H4 (cell line): ENCODE measurements at places on chromosomes 11 and 22. TPM values are rescaled to one million over a fixed set of nuclear protein-coding genes. Genes with fewer than 3 reads are reported as not detected.

- DNase-seq, result no peak
Measured at GRCh38 chr22:21571679-21572078, 4.2 kb downstream of the UBE2L3 start.

GRCh38 chr11:86934582-86934900 lies 20.7 kb downstream of the FZD4 start:
- no peak for DNase-seq

Gene CFAP300
- total RNA-seq, result 1.9 and 8.3 TPM in 2 replicates

Gene CDC45
- 49.1 and 58.0 TPM in 2 replicates for total RNA-seq

DNA sequence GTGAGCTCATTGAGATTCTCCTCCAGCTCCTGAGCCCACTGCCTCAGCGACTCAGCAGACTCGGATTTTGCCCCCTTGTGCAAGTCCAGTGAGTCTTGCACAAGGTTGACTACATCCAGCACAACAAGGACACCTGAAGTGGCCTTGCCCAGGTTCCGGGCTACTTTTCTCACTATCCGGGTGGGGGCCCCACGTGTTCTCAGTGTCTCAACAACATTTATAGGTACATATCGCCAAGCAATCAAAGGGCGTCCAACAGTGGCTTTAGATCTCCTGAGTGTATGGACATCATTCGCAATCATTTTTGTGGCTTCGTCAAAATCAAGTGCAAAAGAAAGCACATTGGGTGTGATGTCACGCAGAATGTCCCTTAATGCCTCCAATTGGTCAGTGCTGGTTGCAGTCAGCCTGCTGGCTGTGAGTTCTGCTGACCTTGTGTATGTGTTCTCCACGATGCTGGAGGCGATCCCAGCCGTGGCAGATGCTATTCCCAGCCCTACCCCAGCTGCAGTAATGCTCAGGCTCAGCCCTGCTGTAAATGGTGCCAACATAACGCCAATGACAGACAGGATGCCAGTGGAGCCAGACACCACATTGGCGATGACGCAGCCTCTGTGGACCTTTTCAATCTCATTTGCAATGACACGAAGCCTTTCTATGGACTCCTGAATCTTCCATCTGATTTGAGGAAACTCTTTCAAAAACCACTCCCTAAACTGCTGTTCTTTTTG lies 10.3 kb downstream of the APOL4 start:
- no peak for DNase-seq
